ENCODE measurements at places on chromosomes 4 and X.

GRCh38 chrX:65017451-65017850 lies 41.2 kb upstream of the ZC4H2 start:
- DNase-seq, result no peak

GRCh38 chr4:123624959-123625358 lies 228.4 kb downstream of the SPRY1 start:
- DNase-seq, result no peak

DNA sequence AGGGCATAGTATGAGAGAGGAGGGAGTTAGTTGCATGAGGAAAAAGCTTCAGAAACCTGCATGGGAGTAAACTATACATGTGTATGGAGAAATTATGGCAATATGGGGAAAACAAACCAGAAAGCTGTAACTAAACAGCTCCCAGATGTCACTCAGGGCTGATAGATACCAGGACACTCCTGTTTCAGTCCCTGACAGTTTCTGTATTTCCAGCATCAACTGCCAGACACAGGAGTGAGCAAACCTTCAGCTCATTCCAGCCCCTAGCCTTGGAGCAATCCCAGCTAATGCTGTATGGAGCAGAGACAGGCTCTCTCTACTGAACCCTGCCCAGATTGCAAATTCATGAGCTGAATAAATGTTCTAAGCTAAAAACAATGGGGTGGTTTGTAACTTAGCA lies 382.9 kb upstream of the MAGEB18 start:
- no peak for DNase-seq

DNA sequence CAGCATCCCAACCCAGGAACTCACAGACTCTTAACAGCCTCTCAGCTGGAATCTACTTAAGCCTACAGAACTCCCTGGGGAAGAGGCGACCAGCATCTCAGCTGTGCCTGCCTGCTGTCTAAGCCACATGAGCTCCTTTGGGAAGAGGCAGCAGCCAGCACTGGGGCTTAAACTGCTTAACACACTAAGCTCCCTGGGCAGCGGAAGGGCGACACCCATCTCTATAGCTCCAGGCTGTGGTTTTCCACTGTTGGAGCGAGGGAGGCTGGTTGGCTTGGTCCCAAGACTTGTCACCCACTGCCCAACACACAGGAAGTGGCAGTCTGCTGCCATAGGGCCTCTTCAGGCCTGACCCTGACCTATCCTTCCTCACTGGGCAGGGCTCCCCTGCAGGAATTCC lies 1544.1 kb upstream of the ADGRL3 start:
- DNase-seq, result no peak

DNA sequence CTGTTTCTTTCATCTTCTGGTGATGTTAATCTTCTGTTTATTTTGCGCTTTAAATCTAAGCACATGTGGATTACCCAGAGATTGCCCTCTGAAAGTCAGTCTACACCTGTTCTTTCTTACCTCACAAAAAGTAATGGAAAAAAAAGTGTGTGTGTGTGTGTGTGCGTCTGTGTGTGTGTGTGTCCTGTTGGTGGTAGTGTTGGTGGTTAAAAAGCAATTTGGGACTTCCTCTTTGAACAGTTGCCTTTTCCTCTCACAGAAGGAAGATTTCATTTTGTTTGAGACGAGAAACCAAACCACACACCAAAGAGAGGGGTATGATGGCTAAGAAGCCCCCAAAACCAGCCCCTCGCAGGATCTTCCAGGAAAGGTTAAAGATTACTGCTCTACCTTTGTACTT lies at the start of gene STAP1:
STAP1 (plus strand) TSS at position 235 of the 400 bp plus-strand sequence; CDS start at position 318, 83 bp downstream.
- DNase-seq, result no peak

GRCh38 chr4:108035691-108036090 lies 46.0 kb downstream of the HADH start:
- no peak for DNase-seq

DNA sequence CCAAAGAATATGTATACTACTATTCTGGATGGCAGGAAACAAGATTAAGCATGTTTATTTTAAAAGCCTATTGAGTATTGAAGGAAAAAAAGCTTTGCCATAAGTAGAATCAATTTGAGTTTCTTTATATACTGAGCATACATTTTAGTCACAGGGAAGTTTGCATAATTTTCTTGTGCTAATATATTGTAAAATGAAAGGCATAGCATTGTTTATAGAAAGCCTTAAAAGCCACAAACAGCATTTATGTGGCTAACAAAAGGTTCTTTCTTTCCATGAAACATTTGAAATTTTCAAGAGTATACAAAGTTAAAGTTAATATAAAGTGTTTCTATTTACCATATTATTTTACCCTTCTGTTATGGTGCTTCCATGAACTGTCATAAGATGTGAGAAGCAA lies 1133.8 kb upstream of the PCDH10 start:
- DNase-seq, result no peak

GRCh38 chr4:95255396-95256107 lies 293.2 kb downstream of the UNC5C start:
- no peak for DNase-seq

GRCh38 chr4:147428583-147428982 lies 52.3 kb upstream of the EDNRA start:
- DNase-seq, result no peak

DNA sequence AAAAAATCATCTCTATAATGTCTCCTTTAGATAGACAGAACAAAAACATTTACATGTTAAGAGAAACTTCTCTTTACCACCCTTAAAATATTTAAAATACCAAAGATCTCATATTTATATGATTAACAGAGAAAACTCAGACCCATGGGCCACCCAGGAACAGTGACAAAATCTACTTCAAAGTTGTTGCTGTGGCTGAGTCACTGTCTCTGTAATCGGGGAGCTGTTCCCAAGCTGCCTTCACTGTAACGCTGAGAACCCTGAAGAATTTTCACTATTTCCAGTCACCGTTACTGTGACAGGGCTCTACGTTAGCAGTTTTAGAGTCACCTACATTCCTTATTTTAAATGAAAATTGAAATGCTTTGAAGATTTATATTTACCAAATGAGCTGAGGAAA lies 9.0 kb upstream of the DAPP1 start:
- no peak for DNase-seq

- no peak for DNase-seq
Measured at GRCh38 chr4:57182132-57182874, 72.1 kb upstream of the IGFBP7 start.

DNA sequence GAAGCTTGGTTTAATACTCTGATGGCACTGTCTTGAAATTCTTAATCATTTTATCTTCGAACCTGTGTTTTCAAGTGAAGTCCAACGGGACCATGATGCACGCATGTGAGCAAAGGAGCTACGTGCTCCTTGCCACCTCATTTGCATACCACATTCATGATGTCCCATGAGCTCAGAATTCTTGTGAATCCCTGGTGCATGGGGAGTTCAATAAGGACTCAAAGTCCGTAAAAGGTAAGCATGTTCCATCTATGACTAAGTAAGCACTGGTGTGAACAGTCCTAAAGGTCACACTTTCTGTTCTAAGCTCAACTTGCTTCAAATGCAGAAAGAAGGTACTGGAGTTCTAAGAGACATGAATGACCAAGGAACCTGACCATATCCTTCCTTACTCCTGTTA lies 13.1 kb upstream of the GPM6B start:
- no peak for DNase-seq

DNA sequence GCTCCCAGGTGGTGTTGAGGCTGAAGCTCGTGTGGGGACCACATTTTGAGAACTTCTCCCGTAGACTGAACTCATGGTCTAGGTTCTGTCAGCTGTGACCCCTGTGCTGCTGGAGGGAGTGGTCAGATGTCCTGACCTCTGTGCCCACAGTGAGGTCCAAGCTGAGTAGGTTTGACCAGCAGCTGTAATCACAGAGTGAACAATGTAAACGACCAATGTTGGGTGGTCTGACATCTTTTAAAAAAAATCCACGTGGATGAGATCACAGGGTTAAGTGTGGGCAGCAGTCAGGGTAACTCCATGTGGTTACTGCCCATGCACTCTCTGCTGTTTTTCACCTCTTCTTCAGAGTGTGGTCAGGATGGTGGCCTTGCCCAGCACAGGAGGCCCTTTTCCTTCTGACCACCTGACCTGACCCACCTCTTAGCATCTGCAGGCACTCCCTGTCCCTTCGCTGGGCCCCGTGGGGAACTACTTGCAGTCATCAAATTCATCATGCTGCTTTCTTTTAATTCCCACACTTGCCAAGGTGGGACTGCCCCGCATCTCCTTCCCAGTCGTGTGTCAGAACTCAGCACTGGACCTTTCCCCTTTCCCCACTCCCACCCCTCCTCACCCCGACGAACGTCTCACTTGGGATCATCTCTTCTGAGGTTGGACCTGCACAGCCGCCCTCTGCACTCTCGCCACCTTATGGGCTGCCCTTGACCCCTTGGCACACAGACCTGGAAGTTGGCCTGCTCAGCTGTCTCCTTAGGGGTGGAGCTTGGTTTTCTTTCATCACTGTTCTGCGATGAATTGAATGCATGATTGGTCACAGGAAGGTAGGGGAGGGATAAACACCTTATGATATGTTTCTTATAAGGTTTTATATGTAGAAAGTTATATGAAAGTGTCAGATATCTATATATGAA lies 120.1 kb downstream of the PTTG2 start:
- DNase-seq, result no peak

DNA sequence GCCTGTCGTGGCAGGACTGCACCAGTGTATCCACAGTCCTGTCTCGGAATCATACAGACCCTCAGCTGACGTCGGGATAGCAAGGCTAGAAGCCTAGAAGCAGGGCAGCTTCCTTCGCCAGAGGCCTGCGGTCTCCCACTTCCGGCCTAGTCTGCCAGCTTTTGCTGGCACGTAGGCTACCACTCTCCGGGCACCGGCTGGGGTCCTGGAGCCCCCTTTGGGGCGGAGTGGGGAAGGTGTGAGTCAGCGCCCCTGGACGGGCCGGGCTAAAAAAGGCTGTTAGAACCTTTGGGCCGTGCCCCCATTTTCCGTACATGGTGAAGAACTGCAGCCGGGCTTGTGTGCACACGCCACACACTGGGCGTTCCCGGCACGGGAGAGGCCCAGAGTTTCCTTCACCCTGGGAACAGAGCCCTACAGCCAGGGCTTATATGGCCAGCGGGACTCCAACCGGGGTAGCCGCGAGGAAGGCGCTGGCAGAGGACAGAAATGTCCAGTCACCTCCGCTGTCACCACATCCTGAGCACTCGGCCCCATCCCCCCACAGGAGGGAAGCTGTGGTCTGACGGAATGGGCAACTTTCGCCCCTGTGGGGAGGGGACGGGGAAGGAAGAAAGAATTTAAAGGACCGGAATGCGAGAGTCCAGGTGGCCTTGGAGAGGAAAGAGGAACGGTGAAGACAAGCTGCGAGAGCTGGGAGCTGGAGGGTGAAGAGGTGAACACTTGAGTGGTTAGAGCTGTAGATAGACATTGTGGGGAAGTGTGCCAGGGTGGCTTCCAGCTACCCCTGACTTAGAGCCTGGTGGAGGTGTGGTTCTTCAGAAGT lies 4.6 kb downstream of the MAGIX start:
- DNase-seq, result no peak

DNA sequence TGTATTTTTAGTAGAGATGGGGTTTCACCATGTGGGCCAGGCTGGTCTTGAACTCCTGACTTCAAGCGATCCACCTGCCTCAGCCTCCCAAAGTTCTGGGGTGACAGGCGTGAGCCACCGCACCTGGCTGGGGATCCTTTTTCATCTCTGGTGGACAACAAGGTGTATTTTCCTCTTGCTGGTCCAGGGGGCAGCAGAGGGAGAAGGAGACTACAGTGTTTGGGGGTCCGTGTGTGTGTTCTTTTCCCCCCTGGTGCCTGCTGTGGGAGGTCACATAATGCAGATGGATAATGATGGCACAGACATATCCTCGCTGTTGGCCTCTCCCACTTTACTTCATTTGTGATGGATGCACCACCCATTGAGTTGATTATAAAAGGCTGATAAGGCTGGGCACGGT lies 39.0 kb upstream of the CD99 start:
- DNase-seq, result no peak

DNA sequence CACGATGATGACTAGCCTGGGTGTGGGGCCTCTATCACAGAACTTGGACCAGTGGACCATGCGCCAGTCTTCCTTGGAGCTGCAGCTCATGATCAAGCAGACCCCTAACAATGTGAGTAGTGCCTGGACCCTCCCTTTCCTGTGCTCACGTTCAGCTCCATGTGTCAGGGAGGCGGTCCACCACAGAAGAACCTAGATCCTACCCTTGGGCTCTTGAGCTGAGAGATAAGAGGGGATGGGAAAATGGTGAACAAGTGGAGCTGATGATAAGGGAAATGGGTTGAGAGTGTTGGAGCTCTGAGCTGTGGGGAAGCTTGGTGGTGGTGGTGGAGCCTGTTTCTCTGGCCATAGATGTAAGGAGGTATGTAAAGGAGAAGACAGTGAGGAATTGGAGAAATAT lies 13.1 kb downstream of the MED12 start:
- no peak for DNase-seq

DNA sequence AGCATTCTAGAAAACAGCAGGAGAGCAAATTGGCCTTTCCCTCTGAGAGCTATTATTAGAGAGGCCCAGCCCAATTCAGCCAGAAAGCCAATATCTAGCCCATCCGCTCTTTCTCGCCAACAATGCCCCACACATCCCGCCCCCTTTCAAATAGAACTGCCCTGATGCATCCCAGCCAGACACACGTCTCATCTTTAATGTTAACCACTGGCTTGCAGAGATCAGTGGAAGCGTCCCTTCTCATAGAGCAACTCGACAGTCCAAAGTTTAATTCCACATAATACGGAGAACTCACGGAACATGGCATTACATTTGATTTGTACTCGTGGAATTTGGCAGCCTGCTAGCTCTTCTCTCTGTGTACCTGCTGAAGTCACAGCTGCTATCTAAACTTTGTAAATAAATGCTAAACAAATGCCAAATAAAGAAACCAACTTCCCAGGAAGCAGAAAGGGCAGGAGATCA lies 304.4 kb downstream of the DHX15 start:
- no peak for DNase-seq

- DNase-seq, result no peak
Measured at GRCh38 chrX:132501606-132502005, 12.8 kb upstream of the MBNL3 start.

- no peak for DNase-seq
Measured at GRCh38 chrX:143306991-143307937, 210.0 kb downstream of the SPANXN3 start.

- no peak for DNase-seq
Measured at GRCh38 chr4:127410644-127411043, 222.1 kb upstream of the INTU start.

- DNase-seq, result no peak
Measured at GRCh38 chrX:106670631-106671030, 55.9 kb upstream of the RNF128 start.

DNA sequence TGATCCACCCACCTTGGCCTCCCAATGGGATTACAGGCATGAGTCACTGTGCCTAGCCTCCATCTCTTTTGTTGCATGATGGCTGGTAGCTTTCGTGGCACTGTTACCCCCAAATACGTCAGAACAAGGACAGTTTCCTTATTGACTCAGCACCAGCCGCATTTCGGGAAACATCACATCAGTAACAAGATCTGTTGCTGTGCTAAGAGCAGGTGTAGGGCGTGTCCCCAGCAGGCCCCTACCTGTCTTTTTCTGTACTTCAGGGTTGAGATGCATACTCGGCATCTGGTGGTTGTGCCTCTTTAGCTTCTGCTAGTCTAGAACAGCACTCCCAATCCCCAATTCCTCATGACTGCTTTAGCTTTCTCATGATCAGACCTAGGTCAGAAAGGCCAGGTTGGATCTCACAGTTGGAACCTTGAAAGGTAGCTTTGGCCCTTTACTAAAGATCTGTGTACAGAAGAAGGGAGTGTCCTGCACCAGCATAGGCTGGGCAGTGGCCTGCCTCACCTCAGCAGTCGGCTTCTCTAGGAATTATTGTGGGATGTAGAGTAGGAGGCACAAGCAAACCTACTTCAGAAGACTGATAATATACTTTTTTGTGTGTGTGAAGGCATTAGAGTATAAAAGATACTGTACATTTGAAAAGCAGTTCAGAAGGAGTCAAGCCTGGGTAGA lies 36.8 kb downstream of the NSD2 start:
- DNase-seq, result no peak

- DNase-seq, result no peak
Measured at GRCh38 chr4:99724067-99724466, 66.4 kb upstream of the C4orf54 start.
